ENCODE measurements at places on chromosomes 16 and 17.

GRCh38 chr16:72898216-72898825 lies 149.6 kb downstream of the ZFHX3 start:
- DNase-seq = no peak

GRCh38 chr16:68257906-68258800 lies 6.2 kb upstream of the SLC7A6 start:
- no peak for DNase-seq

DNA sequence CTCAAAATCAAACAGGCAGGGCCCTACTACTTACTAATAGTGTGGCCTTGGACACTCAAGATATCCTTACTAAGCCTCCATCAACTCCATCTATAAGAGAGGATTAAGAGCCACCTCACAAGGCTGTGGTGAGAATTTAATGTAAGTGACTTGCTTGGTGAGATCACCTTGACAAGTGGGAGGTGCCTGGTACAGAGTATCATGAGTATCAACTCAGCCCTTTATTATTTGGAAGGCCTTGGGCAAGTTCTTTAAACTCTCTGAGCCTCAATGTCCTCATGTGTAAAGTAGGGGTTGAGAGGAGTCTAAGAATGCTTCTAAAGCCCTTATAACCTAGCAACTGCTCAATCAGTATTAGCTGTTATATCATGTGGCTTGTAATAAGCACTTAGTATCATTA lies 15.0 kb downstream of the THUMPD1 start:
- no peak for DNase-seq

DNA sequence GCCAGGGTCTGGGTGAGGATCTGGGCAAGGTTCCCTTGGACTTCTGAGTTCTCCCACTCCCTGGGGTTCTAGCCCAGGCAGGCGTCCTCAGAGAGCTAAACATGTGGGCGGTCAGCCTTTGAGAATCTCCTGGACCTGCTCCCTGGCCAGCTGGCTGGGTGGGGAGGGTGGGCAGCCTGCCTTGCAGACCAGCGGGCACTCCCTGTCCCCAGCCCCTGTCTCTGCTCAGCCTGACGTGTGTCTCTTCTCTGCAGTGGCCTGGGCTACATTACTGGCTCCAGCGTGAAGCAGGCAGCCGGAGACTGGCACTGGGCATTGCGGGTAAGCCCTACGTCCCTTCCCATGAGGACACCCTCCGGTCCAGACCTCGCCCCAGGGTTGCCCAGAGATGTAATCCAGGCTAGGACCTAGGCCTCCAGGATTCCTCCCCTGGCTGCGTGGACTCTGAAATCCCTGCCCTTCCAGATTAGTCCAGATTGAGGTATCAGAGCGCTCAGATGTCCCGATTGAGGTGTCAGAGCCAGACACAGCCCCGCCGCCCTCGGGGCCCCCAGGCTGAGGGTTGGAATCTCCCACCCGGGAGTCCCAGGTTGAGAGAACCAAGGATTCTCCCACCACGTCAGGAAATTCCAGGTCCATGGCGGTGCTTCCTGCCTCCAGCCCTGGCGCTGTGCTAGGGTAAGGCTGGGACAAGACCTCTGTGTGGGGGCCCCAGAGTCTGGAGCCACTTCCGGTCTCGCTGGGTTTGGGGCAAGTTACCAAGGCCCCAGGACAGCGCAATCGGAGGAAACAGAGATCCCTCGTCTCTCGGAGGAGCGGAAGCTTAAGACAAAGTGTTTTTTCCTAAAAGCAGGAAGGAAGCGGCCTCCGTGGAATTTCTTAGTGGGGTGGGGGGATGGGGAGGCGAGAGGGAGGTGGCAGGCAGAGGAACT lies 24.1 kb downstream of the MYBBP1A start:
- DNase-seq = no peak

GRCh38 chr17:81552244-81553017 lies at the start of gene FAAP100:
Gene FAAP100, minus strand, starts transcription at chr17:81552353. Its CDS starts 23 bp downstream, at chr17:81552330.
- peak; percentile 86 for DNase-seq

DNA sequence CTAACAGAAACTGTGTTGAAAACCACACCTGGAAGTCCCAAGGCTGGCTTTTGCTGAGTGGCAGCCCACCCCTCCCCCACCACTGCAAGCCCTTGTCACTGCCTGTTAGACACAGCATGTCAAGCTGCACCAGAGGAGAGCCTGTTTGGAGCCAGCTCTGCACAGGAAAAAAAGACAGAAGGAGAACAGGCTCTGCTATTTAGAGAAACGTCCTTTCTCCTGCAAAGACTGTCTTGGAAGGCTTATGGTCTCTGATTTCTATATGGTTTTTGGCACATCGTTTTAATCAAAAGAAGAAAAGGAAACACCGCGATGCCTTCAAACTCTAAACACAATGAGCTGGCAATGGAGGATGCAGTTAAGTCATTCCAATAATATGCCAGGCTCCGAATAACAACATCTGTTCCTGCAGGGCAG lies 275.5 kb downstream of the MAP2K4 start:
- peak; percentile 11 for DNase-seq

GRCh38 chr17:18055597-18055996 lies 16.4 kb downstream of the GID4 start:
- no peak for DNase-seq

DNA sequence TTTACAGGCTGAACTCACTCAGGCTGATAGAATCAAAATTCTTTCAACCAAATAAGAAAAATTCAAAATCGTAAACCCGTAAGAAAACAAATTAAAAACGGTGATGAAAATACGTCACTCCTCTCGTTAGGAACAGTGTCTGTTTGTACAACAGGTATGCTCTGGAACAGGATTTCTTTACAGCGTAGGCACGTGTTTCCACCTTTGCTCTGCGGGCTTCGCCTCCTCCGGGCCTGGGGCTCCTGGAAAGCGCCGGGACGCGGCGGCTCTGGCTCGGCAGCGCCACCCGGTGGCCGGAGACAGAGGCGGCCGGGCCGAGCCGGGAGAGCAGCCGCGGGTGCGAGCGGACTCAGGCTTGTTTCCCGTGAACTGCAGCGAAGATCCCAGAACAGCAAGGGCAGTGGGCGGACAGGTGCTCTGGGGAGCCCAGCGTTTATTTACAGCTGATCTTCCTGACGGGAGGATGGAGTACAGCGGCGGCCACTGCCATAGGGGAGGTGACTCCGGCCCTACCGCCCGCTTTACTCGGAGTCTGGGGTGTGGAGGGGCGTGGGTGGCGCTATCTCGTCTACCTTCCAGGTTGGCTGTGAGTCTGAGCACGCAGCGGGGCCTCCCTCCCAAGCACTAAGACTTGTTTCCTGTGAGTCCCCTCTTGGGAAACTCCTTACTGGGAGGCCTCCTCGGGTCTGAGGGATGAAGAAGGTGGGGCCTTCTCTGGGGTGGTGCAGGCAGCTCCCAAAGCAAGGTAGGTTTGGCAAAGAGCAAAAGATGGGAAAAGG lies 40.5 kb upstream of the ATP2A3 start:
- peak; percentile 71 for DNase-seq

- no peak for DNase-seq
Measured at GRCh38 chr16:28309811-28310311, 17.5 kb downstream of the SBK1 start.

DNA sequence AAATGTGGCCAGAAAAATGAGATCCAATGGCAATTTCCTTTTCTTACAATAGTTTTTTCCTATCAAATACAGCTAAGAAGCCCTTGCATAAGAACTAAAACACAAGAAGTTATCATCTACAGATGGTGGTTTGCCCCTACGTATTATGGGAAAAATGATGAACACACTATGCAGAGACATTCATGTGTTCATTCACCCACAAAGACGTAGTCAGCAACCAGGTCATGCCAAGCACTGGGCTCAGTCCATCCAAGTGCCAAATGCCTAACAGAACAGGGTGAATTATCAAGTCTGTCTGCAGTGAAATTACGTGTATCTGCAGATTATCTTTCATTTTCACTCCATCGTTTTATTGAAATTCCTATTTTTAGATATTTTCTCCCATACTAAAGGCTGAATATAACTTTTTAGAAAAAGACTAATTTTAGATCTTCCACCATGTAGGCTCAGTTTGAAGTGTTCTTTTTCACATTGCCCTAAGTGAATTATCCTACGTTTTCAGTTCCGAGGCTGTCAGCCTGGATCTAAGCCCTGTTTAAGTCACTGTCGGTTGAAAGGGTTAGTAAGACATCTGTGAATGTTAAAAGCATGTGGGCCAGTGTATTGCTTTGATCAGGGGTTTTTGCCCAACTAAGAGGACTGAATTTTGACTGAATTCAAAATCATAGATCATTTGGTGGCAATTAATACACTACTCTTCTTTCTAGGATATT lies 78.1 kb upstream of the DHX40 start:
- no peak for DNase-seq

- no peak for DNase-seq
Measured at GRCh38 chr17:36149296-36149820, 27.1 kb downstream of the TBC1D3B start.

All from neuronal stem cell (in vitro differentiated cells).